Left renal cortex interstitium (tissue), 4 donors: ENCODE measurements at places on chromosomes 16 and 17. TPM values are rescaled to one million over a fixed set of nuclear protein-coding genes. Genes with fewer than 3 reads are reported as not detected.

DNA sequence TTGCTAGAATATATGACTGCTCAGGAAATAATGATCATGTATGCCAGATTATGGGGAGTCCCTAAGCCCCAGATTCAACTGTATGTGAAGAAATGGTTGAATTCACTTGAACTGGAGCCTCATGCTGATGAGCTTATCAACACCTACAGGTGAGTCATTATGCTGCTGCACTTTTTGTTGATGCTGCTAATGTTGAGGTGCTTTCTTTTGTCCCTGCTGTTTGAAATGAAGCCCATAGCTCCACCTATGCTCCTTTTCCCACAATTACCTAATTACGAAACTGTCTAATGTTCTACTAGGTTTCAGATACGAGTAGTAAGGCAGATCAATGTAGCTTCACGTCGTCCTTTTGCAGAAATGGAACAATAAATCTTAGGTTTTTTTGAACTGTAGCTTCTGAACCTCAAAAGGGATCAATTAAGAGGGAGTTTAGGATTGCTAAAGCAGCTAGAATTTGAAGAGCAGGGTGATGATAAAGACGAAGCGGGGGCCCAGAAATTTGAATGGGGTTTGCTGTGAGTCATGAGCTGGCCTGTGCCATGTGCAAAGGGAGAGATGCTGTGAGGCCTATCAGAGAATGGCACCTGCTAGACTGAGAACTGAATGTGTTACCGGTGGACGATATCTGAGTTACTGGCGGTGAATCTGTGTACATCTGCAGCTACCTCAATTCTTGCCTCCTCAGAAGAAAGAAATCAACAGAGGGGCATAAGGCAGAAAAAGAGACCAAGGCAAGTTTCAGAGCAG is 6.1 kb upstream of the UQCRC2 start:
- DNase-seq = no peak

The HES7 gene
- polyA plus RNA-seq = not detected

GRCh38 chr17:32148351-32148750 is 6.0 kb downstream of the RHOT1 start:
- no peak for DNase-seq

GRCh38 chr16:89330177-89330856 is 112.8 kb downstream of the ZNF778 start:
- no peak for DNase-seq

The SLC5A10 gene
- polyA plus RNA-seq = 0.48 TPM

- DNase-seq = peak; percentile 71
These were observed 471.6 kb downstream of the SOX9 start for GRCh38 chr17:72592242-72592966.

DNA sequence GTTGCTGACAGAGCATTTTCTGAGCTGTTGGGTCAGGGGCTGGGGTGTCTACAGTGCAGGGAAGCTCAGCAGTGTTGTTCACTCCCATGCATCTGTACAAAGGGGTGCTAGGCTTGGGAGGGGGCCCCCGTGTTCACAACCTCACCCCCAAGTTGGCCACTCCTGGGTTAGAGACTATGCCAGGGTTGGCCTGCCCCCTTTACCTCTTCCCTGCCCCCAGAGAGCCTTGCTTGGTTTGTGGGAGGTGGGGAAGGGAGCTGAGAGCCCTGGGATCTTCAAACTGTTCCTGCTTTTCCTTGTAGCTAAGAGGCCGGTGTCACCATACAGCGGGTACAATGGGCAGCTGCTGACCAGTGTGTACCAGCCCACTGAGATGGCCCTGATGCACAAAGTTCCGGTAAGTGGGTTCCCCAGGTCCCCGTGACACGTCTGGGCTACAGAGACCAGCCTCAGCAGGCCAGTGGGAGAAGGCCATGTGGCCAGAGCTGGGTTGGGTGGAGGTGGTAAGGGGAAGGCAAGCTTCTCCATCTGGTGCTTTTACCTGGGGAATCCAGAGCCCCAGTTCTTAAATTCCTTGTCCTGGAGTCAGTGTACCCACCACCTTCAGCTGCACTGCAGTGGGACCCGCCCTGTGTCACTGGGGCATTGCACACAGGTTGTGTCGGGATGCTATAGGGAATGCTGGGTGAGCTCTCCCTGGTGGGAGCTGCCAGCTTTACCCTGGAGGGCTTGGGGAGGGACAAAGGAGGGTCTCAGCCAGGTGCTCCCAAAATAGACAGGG is 11.8 kb downstream of the GPRC5C start:
- DNase-seq = no peak

The EPX gene
- polyA plus RNA-seq = 0.78 TPM

The GNPTG gene
- 51.5 TPM for polyA plus RNA-seq

The DNAH3 gene
- polyA plus RNA-seq = 0.34 TPM

The GSDMA gene
- polyA plus RNA-seq = 0.49 TPM

- no peak for DNase-seq
These were observed 23.2 kb downstream of the VPS53 start for GRCh38 chr17:691423-691822.
